Right ventricle myocardium inferior (tissue), 1 donor: ENCODE measurements at places on chromosomes 2 and 18.

DNA sequence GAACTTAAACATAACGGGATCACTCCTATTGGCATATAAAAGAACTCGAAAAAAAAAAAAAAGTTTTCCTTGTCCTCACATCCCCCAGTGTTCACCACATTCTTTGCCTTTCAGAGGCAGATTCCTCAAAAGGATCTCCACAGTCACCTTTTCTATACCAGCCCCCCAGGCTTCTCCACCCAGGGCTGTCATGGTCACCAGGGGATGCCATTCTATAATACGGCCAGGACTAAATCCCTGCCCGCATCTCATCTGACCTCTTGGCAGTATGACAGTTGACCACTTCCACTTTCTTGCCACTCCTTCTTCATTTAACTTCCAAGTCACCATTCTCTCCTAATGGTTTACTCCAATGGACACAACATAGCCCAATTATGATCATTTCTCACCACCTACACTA is 29.3 kb downstream of the SOS1 start:
- no peak for DNase-seq

- DNase-seq = no peak
Observed at GRCh38 chr18:5488844-5489243, 55.0 kb downstream of the EPB41L3 start.

GRCh38 chr18:28858248-28858647 is 681.3 kb upstream of the CDH2 start:
- DNase-seq = no peak

DNA sequence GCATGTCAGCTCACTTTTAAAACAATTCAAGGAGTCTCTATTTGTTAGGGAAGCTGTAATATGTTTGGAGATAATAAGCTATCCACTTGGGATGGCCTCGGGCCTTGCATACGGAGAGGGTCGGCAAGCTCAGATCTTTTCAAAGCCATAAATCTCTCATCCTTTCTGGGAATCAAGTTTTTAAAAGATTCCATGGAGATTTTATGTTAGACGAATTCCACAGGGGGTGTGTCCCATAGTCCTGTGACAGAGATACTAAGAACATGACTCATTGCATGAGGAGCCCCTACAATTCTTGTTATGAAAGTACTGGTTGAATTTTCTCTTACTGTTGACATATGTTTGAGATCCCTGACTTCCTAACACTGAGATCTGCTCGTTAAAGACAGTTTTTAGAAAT is 108.7 kb downstream of the FEZ2 start:
- no peak for DNase-seq

- no peak for DNase-seq
Observed at GRCh38 chr2:204049635-204050034, 113.1 kb downstream of the ICOS start.

DNA sequence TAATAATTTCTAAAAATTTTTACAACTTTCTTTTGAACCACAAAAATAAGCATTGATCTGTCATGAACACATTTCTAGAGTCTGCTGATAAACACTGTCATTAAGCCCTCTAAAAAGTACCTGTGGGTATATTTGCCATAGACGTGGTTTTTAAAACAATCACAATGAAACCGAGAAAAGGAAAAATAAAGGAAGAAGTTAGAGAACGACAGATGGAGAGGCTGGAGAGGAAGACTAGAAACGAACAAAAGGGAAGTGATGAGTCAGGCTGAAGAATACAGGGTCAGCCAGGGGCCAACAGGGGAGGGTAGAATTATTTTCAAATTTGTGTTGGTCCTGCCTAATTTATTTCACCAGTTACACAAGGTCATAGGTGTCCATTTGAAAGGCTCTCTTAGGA is 62.0 kb downstream of the MYL12B start:
- DNase-seq = no peak

DNA sequence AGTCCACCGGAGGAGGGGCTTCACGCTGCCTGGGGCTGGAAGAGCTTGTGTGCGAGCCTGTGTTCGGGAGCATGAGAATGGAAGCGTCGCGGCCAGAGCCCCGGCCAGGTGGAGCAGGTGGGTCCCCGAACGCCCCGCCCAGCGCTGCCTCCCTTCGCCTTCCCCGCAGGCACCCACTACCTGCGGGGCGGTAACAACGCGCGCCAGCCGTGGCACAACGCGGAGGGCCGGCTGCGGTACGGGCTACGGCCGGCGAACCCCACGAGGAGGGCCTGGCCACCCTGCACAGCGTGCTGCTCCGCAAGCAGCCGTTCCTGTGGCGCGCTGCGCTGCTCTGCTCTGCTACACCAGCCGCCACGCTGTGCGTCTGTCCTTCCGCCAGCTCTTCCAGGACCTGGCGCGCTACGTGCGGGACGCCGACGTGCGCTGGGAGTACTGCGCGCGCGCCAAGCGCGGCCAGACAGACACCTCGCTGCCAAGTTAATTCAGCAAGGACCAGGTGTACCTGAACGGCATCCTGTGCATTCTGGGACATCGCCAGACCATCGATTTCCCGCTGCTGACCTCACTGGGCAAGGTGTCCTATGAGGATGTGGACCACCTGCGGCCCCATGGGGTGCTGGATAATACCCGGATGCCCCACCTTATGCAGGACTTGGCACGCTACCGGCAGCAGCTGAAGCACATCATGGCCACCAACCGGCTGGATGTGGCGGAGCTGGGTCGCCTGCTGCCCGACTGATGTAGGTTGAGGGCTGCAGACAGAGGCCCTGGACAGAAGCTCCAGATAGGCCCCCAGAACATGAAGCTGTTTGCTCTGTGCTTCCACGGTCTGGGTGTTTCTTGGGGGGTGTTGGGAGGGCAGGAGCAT is 200.6 kb downstream of the NAPG start:
- DNase-seq = no peak

- no peak for DNase-seq
Observed at GRCh38 chr2:198873503-198874471, 584.0 kb downstream of the SATB2 start.

GRCh38 chr2:106130251-106130998 is 63.7 kb downstream of the UXS1 start:
- DNase-seq = no peak
